ENCODE measurements at places on chromosomes 3 and 15.

DNA sequence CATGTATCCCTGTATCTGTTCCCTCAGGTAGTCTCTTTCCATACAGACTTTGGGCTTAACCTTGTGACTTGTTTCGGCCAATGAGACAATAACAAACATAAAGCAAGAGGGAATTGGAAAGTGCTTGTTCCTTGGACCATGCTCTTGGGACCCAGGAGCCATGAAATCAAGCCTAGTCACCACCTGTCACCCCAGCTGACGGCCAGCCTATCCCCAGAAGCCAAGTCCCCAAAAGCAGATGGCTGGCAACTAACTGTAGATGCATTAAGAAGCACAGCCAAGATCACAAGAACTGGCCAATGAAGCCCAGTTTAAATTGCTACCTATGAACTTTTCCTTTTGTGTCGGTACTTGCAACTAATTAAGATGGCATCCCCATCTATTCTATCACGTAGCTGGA, 822.0 kb downstream of the CADM2 start:
- DNase-seq = no peak

DNA sequence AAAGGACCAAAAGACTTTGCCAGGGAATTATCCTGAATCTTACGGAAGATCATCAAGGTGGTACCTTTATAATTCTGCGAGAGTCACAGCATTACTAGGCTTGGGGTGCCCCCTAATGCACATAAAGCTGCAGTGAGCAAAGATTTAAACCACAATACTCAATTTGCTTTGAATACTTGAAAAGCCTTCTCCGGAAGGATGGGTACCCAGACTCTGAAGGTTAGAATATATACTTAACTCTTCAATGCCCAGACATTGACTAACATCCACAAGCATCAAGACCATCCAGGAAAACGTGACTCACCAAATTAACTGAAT, 117.8 kb upstream of the KCNH8 start:
- DNase-seq = no peak

DNA sequence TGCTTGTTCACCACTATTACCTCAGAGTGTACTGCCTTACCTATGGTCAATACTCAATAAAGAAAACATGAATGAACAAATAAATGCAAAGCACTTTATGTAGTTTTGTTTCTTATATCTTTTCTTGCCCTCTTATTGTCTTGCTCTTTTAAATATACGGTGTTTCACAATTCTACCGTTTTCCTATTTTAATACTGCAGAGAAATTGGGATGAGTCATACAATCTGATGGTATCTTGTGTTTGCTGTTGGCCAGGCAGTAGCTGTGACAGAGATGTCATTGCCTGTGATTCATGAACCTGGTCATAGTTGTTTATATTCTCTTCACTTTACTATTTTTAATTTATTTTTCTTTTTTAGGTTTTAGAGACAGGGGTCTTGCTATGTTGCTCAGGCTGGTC, 48.3 kb downstream of the SERP1 start:
- DNase-seq = no peak

DNA sequence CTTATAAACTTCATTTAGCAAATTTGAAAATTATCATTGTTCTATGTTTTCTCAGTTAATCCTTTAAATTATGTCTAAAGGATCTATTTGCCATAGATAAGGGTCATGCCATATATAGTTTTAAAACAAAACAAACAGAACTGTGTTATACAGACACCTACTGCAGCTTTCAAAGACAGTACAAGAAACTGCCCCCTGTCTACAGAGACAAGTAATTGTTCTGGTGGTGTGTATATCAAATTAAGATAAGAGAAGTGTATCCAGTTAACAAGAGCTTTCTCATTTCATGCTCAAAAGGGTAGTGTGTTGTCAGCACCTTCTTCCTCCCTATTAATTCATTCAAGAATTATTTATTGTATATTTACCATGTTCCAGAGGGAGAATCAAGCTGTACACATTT, 201.2 kb downstream of the FMN1 start:
- no peak for DNase-seq

DNA sequence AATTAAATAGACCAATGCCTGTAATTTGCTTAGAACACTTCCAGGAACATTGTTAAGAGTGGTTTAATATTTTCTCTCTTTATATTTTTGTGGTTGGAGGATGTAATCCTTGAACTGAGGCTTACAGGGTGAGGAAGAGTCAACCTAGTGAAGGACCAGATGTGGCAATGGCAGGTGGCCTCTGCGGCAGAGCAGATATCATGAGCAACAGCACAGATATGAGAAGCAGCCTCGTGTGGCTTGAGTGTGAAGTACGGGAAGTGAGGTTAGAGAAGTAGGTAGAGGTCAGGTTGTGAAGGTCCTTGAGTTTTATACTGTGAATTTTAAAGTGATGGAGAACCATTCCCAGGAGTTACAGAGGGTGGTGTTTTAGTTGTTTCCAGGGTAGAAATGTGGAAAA, 417.6 kb upstream of the SUCLG2 start:
- DNase-seq = no peak

DNA sequence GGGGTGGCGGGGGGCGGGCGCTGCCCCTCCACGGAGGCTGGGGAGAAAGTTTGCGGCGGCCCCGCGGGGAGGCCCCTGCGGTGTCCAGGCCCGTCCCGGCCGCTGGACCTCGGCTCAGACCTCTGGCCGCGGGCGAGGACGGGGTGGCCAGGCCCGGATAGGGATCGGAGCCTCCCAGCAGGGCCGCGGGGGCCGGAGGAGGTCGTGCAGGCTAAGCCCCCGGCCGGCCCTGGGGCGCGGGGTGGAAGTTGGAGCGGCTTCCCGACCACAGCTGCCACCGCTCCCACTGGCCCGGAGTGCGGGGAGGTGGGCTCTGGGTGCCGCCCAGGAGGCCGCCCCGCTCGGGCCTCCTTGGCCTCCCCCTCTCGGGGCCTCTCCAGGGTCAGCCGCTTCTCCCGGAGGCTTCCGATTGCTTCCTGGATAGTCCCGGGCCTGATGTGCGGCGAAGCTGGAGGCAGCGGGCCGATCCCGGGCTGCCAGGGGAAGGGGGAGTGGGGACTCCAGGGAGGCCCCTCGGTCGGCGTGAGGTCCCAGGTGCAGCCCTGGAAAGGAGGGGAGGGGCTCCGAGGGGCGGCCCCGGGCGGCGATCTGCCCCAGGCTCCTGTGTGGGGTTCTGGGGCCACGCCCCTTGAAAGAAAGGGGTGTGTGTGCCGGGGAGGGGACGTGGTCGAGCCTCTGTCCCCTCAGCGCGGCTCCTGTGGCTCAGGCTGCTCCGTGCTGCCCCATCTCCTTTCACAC, 907 bp downstream of the PLXNA1 start:
- DNase-seq = no peak

GRCh38 chr15:52737720-52738119, 52.4 kb downstream of the ONECUT1 start:
- DNase-seq = no peak

DNA sequence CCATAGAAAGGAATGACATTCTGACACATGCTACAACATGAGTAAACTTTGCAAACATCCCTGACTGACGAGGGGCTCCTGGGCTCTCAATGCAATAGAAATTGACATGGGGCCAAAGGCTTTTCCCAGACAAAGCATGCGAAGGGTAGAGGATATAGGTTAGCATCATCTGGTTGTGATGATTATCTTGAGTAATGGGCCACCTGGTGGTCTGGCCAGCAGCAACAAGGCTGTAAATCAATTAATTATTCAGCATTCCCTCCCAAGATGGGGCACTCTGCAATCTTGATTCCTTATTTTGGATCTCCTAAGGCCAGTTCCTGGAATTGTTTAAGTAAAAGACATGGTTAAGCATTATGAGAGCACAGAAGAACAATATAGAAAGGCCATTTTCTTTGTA, 99.2 kb downstream of the AGBL1 start:
- DNase-seq = no peak

DNA sequence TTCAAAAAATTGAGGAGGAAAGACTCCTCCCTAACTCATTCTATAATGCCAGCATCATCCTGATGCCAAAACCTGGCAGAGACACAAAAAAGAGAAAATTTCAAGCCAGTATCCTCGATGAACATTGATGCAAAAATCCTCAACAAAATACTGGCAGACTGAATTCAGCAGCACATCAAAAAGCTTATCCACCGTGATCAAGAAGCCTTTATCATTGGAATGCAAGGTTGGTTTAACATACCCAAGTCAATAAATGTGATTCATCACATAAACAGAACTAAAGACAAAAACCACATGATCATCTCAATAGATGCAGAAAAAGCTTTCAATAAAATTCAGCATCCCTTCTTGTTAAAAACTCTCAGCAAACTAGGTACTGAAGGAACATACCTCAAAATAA, 24.2 kb upstream of the CAPN3 start:
- no peak for DNase-seq

GRCh38 chr3:123686251-123686650, 101.4 kb upstream of the HACD2 start:
- no peak for DNase-seq

DNA sequence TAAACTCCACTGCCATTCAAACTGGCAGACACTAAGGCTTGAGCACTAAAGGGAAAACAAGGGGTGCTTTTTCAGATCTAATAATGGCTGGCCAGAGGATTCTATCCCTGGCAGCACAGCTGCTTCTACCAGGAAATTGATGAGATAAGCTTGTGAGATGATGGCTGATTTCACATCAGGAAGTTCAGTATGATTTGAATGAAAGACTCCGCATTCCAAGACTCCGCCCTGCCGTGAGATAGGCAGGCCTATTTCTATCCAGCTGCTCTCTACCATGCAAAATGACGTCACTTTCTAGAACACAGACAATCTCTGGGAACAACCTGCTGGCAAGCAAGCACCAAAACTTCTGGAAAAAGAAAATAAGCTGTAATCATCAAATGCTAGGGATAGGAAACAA, 171.8 kb downstream of the WDR76 start:
- DNase-seq = no peak

- no peak for DNase-seq
Observed at GRCh38 chr3:162213956-162214355, 717.3 kb downstream of the OTOL1 start.

DNA sequence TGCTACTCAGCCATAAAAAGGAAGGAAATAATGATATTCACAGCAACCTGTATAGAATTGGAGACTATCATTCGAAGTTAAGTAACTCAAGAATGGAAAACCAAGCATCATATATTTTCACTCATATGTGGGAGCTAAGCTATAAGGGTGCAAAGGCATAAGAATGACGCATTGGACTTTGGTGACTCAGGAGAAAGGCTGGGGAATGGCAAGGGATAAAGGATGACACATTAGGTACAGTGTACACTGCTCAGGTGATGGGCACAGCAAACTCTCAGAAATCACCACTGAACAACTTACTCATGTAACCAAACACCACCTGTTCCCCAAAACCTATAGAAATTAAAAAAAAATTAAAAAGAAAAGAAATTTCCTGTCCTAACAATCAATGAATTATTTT, 42.7 kb downstream of the ALCAM start:
- DNase-seq = no peak

GRCh38 chr3:20622304-20622703, 436.3 kb upstream of the SGO1 start:
- DNase-seq = no peak

GRCh38 chr3:74165211-74165610, 449.2 kb downstream of the CNTN3 start:
- no peak for DNase-seq

DNA sequence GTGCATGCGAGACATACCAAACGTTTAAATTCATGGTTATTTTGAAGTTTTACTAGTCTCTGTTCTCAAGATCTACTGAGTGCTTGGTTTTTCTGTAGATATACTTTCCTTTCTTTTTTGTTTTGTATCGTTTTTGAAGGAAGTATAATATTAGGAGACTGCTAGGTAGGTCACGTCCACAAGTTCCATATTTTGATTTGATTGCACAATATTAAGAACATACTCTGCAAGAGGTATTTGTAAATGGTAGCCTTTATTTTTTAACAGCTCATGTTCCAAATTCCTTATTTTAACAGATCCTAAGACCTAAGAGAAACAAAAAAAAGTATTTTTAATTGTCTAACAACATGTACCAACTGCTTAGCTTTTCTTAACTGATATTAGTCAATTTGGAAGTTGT, 156.7 kb downstream of the SERPINI1 start:
- no peak for DNase-seq

- DNase-seq = no peak
Observed at GRCh38 chr3:169965562-169966427, 812 bp upstream of the SEC62 start.

- no peak for DNase-seq
Observed at GRCh38 chr15:67025719-67026609, 39.4 kb upstream of the SMAD3 start.

DNA sequence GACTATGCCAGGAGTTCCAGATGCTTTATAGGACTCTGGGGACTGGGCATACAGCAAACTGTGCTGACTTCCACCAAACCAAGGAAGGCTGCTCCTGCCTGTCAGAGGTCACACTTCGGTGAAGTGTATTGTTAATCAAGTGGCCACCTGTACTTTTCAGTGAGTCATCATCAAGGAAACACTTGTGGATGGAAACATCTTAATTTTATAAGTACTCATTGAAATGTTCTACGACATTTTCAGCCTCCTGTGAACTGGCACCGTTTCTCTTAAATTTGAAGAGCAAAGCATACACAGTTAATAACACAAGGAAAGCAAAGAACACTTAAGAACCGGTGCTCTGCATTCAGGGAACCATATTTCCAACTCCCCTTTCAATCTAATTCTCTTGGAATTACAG, 801.7 kb upstream of the DPPA4 start:
- DNase-seq = no peak

- DNase-seq = no peak
Observed at GRCh38 chr3:136184703-136185102, 11.4 kb downstream of the MSL2 start.

DNA sequence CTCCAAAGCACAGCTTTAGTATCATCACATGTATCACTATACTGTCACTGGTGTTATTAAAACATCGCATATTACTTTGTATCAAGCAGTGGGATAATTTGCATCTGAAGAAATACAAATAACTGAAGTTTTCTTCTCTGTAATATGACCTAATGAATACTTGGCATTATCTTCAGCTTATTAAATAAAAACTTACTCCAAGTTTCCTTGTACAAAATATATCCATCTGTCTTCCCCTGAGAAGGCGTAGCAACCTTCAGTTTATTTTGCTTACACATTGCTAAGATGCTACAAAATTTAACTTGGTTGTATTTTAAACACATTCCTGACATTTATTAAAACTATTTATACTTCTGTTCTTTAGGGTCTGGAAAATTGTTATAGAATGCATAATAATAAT, 13.7 kb downstream of the FGF7 start:
- no peak for DNase-seq
